ENCODE measurements at places on chromosomes 6 and 20. TPM values are rescaled to one million over a fixed set of nuclear protein-coding genes. Genes with fewer than 3 reads are reported as not detected.

SPATS1 gene
- not detected for total RNA-seq

MYO6 gene
- total RNA-seq, result 11.4 TPM

RAMACL gene
- total RNA-seq, result 2.4 TPM

PPIL6 gene
- 0.22 TPM for total RNA-seq

DDAH2 gene
- total RNA-seq, result 147 TPM

VGLL2 gene
- total RNA-seq, result not detected

WFDC5 gene
- not detected for total RNA-seq
